ENCODE measurements at places on chromosomes 11 and 22.

- no peak for DNase-seq
Observed at GRCh38 chr22:21779444-21779843, 43.9 kb upstream of the YPEL1 start.

DNA sequence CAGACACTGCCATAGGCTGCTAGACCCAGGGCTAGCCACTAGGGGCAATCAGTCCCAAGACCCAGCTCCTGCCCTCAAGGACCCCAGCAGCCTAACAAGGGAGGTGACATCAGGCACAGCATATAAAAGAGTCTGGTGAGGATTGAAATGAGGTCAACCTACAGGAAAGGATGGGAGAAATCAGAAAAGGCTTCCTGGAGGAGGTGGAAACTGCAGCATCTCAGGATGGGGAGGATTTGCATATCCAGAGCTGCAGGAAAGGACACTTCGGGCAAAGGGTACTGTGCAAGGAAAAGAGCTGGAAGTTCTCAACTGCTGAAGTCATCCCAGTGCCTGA, 2.9 kb upstream of the ARFGAP2 start:
- no peak for DNase-seq

GRCh38 chr11:122711831-122712381, 56.4 kb downstream of the UBASH3B start:
- DNase-seq = no peak

- DNase-seq = no peak
Observed at GRCh38 chr11:88494848-88495247, 157.3 kb upstream of the CTSC start.

- DNase-seq = no peak
Observed at GRCh38 chr11:60625262-60625661, 74.2 kb upstream of the MS4A8 start.

DNA sequence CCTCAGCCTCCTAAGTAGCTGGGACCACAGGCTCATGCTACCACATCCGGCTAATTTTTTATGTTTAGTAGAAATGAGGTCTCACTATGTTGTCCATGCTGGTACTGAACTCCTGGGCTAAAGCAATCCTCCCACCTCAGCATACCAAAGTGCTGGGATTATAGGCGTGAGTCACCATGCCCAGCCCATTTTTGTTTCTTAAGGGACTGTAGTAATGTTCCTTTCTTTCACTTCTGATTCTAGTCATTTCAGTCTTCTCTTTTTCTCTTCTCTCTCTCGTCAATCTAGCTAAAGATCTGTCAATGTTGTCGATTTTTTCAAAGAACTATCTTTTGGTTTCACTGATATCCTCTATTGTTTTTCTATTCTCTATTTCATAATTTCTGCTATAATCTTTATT, 111.0 kb upstream of the APOA1 start:
- DNase-seq = no peak

GRCh38 chr11:17859552-17859951, 125.0 kb downstream of the KCNC1 start:
- DNase-seq = no peak

DNA sequence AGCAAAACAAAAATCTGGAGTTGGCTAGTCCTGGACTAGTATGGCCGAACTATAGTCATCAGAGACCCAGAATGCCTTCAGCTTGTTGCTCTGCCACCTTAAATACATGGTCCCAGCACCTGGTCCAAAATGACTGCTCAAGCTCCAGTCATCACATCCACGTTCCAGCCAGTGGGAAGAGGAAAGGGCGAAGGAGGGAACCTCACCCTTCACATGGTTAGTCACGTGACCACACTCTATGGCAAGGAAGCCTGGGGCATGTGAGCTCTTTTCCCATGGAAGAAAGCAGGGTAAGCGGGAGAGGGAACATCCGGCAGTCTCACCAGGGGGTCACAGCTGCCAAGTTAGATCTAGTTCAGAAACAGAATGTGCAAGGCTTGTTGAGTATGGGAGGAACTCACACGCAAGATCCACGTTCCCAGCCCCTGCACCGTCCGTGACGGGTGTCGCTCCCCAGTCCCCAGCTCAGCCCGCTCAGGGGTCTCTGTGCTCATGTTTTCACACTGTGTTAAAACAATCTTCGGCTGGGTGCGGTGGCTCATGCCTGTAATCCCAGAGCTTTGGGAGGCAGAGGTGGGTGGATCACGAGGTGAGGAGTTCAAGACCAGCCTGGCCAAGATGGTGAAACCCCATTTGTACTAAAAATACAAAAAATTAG, 1.9 kb upstream of the ANO9 start:
- no peak for DNase-seq

GRCh38 chr11:117931331-117931950, 2.2 kb upstream of the TMPRSS13 start:
- DNase-seq = no peak

DNA sequence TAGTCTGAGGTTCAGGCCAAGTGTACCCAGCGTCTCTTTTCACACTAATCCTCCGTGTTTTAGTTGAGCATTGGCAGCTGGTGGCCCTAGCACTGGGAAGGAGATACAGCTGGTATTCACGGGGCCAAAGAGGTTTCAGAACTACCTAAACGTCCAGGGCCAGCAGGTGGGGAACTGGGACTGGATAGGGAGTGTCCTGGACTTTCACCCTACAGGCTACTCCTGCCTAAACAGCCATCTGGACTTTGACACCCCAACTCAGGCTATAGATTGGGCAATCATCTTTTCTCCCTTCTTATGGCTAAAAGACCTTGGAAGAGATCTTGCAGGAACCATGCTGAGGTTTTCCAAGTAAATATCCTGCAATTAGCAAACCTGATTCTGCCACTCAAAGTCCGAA, 2.8 kb downstream of the SPON1 start:
- no peak for DNase-seq
